ENCODE measurements at places on chromosomes 11 and 22. TPM values are rescaled to one million over a fixed set of nuclear protein-coding genes. Genes with fewer than 3 reads are reported as not detected.

DNA sequence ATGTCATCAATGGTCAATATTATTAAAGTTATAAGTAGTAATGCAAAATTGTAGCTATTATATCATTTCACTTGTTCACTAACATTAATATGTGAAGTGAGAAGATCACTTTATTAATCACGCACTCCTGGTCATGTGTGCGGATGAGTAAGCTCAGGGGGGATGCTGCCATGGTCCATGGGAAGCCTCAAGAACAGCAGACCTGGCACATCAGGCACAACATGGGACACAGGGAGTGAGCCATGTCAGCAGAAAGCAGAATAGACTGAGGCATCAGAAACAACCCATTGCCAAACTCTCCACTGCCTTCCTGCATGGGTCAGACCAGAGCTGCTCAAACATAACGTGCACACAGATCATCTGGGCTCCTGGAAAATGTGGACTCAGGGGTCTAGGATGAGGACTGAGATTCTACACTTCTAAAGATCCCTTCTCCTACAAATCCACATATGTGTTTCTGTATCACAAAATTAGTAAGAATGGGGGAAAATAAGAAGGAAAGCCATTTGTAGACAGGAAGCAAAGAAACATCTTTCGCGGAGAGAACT, 63.8 kb upstream of the VPREB1 start:
- DNase-seq, result no peak

GRCh38 chr11:102950622-102951081, 4.9 kb downstream of the MMP13 start:
- no peak for DNase-seq

The MUC6 gene
- total RNA-seq, result not detected

The NXPE4 gene
- total RNA-seq, result not detected

The LRFN4 gene
- 14.1 TPM for total RNA-seq

Measured in activated CD4-positive, alpha-beta T cell treated with anti-CD3 and anti-CD28 coated beads, Interleukin-2, amount 10 ng/mL, durations not matched to agents 7 days and 5 days (primary cell).